ENCODE measurements at places on chromosomes 7 and 10. TPM values are rescaled to one million over a fixed set of nuclear protein-coding genes. Genes with fewer than 3 reads are reported as not detected.

GRCh38 chr7:147771344-147771743 is 819.2 kb upstream of the C7orf33 start:
- DNase-seq = no peak

GRCh38 chr7:92731335-92732063 is 104.9 kb downstream of the CDK6 start:
- DNase-seq = no peak

- no peak for DNase-seq
Observed at GRCh38 chr7:151889406-151890354, 12.8 kb upstream of the PRKAG2 start.

- no peak for DNase-seq
Observed at GRCh38 chr10:8438603-8439002, 384.1 kb downstream of the GATA3 start.

DNA sequence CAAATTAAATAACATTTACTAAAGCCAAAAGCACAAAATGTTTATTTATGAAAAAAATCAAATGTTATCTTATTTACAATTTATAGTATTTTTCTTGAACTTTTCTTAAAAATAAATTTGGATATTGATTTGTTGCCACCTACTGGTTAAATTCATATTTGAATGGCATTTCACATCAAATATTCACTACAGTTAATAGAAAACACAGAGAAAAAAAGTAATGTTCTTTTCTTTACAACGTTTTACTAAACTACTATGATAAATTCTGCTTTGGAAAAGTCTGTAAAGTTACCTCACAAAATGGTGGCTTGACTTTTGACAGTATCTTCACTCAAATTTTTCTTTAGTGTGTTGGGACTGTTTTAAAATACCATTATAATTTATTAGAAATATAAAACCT is 52.7 kb downstream of the SRPK2 start:
- DNase-seq = no peak

- no peak for DNase-seq
Observed at GRCh38 chr10:45470098-45471012, 96.3 kb downstream of the ALOX5 start.

DNA sequence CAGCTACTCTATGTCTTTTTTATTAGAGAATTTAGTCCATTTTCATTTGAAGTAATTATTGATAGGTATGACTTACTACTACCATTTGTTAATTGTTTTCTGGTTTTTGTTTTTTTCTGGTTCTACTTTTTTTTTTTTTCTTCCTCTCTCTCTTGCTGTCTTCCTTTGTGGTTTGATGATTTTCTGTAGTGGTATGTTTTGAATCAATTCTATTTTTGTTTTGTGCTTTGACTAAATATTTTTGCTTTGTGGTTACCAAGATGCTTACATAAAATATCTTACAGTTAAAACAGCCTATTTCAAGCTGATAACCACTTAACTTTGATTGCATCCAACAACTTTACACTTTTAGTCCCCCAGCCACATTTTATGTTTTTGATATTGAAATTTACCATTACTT is 3.3 kb upstream of the OR2F2 start:
- no peak for DNase-seq

DNA sequence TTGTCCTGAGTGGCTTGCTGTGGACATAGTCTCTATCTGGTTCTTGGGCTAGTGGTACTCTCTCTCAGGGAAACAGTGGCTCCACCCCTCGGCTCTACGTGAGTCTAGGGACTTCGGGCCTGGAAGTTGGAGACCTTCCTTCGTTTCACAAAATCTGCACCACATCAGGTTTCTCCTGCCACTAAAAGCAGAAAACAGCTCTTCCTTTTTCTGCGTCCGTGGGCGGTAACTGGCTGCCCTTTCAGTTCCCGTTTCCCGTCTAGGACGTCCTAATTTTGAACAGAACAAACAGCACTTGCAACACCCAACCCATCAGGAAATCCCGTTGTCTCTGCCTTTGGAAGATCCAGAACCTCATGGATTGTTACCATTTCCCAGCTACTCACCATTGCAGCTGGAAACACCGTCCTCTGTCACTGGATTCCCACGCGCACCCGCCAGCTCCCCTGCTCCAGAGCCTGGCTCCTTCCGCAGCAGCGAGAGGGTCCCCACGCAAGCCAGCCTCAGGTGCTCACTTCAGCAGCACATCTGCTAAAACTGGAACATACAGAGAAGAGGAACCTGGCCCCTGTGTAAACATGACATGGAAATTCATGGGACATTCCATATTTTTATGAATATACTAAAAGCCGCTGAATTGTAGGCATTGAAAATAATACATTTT is 311.4 kb upstream of the AKR1E2 start:
- no peak for DNase-seq

- no peak for DNase-seq
Observed at GRCh38 chr7:47493976-47494911, 87.7 kb downstream of the TNS3 start.

- DNase-seq = no peak
Observed at GRCh38 chr10:129341087-129341486, 126.0 kb upstream of the MGMT start.

DNA sequence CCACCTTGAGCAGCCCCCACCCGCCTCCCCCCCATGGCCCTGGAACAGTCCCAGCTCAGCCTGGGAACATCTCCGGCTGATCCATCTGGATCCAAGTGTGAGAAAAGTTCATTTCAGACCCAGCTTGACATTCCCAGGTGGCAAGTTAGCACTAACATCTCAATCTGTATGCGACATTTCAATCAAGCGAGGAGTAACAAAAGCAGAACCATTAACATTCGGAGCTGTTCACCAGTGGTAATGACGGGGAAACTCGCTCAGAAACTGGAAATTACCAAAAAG is 65.4 kb downstream of the PAX2 start:
- no peak for DNase-seq

DNA sequence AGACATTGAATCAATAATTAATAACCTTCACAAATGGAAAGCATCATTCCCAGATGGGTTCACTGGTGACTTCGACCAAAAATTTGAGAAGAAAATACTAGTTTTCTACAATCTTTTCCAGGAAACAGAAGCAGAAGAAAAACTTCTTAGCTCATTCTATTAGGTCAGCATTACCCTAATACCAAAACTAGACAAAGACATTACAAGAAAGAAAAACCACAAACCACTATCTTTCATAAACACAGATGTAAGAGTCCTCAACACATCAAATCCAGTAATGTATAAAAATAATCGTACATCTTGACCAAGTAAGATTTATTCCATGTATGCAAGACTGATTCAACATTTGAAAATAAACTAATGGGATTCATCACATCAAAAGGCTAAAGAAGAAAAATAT is 64.0 kb upstream of the CDK1 start:
- DNase-seq = no peak

GRCh38 chr7:36157527-36158320 is 4.7 kb downstream of the EEPD1 start:
- DNase-seq = no peak

DNA sequence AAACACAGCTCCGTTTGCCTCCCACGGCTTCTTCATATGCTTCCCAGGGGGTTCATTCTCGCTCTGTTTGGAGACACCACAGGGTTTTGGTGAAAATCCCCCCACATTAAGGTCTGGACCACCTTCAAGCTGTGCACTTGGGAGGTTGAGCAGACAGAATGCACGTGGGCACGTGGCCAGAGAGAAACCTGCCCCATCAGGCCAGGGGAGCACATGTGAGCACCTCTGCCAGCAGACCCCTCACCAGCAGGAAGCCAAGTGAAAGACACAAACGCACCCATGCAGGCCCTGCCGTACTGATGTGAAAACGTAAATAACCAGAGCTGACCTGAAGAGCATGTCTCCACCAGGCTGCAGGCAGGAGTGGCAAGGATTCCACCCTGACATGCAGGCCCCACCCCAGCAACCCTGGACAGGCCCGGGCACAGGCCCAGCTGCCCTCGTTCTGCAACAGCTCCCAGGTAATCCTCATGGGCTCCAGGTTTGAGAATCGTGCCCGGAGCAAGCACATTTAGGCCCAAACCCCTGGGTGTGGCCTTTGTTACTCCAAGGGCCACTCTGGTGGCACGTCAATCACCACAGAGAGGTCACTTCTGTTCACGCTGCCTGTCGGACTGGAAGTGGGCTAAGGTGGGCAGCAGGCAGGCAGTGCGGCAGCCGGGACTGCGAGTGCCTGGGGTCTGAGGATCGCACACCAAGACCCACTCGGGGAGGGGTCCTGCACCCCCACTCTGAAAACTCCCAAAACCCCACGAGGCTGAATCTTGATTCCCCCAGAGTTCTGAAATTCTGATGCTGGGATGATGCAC is 184.4 kb downstream of the PTPRN2 start:
- DNase-seq = no peak

DNA sequence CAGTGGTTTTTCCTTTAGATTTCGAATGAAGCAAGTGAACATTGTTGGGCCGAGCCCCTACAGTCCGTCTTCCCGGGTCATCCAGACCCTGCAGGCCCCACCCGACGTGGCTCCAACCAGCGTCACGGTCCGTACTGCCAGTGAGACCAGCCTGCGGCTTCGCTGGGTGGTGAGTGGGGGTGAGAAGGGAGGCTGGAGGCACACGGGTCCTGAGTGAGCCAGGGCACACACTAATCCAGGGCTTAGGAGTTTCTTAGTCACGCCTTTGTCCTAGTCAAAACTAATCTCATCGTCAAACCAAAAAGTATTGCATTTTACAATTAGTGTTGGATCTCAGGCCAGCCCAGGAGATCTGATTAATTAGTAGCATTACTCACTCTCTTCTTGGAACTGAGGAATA is 568.8 kb upstream of the FOXK1 start:
- no peak for DNase-seq

- DNase-seq = no peak
Observed at GRCh38 chr7:94838717-94839116, 68.7 kb upstream of the PPP1R9A start.

DNA sequence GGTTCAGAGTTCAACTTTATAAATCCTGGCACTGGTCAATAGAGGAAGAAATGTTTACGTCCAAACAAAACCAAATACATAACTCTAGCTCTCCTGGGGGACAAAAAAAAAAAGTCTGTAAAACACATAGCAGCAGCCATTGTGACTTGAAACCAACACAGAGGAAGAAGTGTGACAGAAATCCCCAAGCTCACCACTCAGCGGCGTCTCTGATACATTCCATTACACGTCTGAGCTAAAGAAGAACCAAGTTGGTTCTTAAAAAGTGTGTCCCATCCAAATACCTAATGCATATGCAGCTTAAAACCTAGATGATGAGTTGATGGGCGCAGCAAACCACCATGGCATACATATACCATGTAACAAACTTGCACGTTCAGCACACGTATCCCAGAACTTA is 58.3 kb upstream of the NANOS1 start:
- no peak for DNase-seq

DNA sequence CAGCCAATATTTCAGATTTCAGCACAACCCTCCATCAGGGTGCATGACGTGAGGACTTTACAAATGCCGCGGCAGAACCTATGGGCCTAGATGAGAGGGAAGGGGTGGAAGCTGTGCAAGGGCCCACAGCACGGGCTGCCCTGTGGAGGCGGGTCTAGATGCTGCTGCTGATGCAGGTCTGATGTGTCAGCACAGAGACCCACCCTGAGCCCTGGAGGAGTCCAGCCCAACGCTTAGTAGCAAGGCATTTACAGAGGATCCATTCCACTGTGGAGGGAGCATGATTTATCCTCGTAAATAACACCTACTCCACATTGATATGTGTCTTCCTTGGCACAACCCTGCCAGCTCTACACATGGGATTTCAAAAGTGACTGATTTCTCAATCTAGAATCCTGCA is 48.5 kb downstream of the MYL10 start:
- DNase-seq = no peak

DNA sequence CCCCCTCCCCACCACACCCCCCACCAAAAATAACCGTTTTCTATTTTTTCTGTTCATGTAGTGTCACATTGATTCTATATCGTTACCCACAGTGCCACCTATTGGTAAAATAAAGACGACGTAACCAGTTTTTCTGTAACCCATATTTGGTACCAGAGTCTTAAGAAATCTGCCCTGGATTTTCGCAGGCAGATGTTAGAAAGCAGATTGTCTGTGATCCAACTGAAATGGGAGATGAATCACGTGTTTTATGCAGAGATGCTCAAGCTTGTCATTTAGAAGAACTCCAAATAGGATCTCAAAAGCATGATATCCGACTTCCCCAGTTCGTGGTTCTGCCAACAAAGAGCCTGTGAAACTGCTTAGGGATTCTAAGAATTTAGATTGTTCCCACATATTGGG is 261.1 kb upstream of the CSTF2T start:
- DNase-seq = peak; percentile 36

GRCh38 chr10:7460006-7460405 is 49.2 kb upstream of the SFMBT2 start:
- DNase-seq = no peak

DNA sequence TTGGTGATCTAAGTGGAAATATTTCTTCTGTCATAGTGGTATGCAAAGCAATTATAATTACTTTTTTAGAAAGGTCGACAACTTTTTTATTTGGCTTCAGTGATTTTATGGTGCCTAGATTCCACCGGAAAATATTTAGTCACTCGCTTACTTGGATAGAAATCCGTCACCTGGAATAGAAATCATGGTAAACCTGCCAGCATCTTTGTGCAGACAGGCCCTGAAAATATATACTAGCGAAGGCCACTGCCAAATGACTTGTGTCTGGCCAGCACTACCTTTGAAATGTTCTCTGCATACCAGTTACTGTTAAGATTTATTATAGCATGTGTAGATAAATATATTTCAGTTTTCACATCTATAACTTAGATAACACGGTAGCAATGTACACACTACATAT is 226.4 kb downstream of the AGMO start:
- no peak for DNase-seq

DNA sequence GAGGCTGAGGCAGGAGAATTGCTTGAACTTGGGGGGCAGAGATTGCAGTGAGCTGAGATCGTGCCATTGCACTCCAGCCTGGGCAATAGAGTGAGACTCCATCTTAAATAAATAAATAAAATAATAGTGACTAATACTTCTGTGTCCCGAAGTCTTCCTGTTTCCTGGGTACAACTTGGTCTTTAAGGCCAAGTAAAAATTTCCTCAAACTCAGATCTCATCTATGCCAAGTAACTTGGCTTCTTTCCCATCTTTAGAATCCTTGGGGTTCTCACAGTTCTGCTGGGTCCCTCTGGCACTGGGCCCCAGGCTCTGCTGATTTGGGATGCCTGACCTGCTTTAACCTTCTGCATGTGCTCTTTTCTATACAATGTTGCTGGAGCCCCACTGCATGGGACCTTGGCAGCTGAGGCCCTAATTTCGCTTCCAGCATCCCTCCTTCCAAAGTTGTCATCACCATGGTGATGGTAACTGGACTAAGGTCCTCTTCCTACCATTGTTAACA is 22.7 kb upstream of the AKR1B10 start:
- no peak for DNase-seq

- DNase-seq = no peak
Observed at GRCh38 chr10:69327463-69328379, 49.4 kb downstream of the HK1 start.

GRCh38 chr10:113639966-113640365 is 23.9 kb downstream of the NRAP start:
- no peak for DNase-seq

The ADGRA1 gene
- not detected for polyA plus RNA-seq

The TWNK gene
- polyA plus RNA-seq = 34.7 TPM

The PRPS1L1 gene
- polyA plus RNA-seq = not detected

The ADCY1 gene
- polyA plus RNA-seq = 1.3 TPM

The ACHE gene
- polyA plus RNA-seq = 0.69 TPM

The BLNK gene
- polyA plus RNA-seq = not detected

The STEAP1 gene
- 21.0 TPM for polyA plus RNA-seq

The IGF2BP3 gene
- polyA plus RNA-seq = 30.1 TPM

The ANKRD2 gene
- polyA plus RNA-seq = 4.7 TPM

The GLI3 gene
- 0.24 TPM for polyA plus RNA-seq

The FHIP2A gene
- polyA plus RNA-seq = 8.9 TPM

The MRPS33 gene
- polyA plus RNA-seq = 132 TPM

The C7orf57 gene
- polyA plus RNA-seq = 0.09 TPM

The ITPRID1 gene
- not detected for polyA plus RNA-seq

Measured in A549 (cell line).